ENCODE measurements at places on chromosomes 7 and 10.

DNA sequence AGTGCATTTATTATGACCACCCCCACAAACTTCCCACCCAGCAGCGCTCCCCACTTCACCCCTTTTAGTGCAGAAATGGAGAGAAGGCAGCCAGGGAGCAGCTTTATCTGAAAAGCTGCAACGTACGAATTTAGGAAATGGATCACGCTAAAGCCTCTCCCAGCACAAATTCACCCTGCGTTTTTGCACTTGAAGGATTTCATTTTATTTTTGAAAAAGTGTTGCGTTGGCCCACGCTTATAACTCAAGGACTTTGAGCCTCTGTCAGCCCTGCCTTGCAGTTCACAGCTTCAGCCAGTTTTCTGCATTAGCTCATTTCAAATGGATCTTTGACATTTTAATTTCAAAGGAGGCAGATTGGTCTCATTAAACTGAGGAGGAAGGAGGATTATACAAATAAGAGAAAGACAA is 556.1 kb downstream of the KCNMA1 start:
- no peak for DNase-seq

DNA sequence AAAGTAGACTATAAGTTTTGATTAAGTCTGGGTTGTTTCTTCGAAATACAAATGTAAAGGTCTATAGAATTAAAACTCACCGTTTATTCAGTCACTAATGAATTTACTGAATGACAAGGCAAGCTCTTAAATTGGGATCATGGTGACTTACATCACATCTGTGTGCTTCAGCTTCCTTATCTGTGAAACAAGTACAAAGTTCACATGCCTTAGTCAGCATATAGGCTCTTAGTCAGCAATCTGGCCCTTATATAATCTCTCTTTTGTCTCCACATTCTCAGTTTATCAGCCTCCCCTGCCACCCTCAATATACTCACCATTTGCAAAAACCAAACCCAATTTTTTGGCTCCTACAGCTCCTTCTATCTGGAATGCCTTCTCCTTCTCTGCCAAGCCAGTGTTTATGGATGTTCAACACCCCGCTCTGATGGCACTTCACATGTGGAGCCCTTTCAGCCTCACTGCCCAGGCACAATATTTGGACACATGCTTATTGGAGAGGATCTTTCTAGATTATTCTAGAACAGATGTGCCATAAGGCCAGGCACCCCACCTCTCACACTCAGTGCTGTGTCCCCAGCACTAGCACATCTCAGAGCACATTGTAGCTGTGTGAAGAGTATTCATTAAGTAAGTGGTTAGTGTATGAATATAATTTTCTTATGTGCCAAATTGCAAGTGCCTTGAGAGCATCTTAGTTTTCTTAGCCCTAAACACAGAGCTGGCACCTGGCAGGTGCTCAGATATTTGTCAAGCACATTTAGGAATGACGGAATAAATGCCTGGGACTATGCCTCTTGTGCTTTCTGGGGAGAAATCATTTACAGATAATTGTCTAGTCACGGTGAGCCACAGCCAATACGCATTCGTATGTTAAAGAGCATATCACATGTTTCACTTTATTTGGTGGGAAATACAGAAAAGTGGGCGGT is 9.8 kb upstream of the LAMB1 start:
- no peak for DNase-seq

DNA sequence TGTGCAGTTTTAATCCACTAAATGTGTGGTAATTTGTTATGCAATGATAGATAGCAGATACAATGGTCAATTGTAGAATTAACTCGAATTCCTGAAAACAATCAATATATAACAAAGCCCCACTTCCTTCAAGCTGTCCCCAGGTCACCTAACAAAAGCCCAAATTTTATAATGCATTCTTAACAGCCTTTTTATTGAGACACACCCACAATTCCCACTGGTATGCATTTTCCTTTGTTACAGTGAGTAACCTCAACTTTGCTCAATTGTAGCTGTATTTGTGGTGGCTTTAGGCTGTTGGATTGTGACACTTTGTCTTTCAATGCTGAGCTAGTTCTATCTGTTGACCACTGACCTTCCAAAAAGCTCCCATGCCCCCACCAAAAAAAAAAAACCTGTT is 279.8 kb upstream of the CACNA2D1 start:
- no peak for DNase-seq

DNA sequence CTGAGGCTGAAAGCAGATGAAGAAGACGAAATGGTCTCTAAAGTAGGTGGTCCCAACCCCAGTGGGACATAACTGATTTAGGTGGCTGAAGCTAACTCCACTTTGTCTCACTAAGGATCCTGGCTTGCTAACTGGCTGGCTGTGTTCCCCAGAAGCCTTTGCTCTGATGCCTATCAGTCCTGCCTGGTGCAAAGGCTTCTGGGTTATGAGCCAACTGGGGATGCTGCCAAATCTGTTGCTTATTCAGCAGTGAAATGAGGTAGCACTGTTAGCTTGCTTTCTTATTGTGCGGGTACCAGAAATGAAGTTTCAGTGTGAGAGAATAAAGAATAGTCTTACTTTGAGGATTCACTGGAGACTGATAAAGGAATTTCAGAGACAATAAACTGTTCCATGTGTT is 18.1 kb downstream of the PRKG1 start:
- DNase-seq, result no peak

- DNase-seq, result no peak
Observed at GRCh38 chr10:124558339-124559321, 97.0 kb downstream of the LHPP start.

- DNase-seq, result no peak
Observed at GRCh38 chr10:132578287-132578951, 40.8 kb downstream of the INPP5A start.

DNA sequence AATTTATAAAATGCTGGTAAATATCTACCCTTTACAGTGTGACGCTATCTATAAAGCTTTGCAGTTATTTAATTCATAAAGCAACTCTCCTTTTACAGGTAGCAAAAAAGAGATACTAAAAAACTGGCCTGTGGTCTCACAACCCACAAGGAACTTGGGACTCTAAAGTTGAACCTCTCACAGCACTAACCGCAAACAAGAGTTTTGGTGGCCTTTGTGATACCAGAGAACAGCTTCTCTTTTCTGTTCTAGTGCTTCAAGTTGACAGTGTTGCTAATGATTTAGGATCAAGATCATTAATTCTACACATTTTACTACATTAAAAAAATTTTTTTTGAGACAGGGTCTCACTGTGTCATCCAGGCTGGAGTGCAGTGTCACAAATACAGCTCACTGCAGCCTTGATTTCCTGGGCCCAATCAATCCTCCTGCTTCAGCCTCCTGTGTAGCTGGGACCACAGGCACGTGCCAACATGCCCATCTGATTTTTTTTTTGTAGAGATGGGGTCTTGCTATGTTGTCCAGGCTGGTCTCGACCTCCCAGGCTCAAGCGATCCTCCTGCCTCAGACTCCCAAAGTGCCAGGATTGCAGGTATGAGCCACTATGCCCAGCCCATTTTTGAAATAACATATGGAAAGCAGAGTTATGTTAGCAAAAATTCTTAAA is 56.0 kb upstream of the ST8SIA6 start:
- DNase-seq, result no peak

DNA sequence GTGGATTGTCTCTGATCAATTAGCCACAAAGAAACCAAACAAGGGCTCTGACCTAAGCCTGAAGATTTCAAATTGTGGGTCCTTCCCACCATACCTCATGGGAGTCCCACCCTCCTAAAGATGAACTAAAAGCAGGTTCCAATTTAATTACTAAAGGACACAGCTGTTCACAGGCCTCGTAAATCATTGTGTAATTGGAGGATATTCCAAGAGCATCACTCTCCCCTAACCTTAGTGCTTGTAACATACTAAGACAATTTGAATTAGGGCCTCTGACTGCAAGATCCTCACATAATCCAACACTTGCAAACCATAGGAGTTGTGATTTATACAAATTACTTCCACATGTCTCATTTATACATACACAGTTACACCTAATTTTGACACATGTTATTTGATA is 44.4 kb downstream of the FOXI2 start:
- DNase-seq, result no peak

DNA sequence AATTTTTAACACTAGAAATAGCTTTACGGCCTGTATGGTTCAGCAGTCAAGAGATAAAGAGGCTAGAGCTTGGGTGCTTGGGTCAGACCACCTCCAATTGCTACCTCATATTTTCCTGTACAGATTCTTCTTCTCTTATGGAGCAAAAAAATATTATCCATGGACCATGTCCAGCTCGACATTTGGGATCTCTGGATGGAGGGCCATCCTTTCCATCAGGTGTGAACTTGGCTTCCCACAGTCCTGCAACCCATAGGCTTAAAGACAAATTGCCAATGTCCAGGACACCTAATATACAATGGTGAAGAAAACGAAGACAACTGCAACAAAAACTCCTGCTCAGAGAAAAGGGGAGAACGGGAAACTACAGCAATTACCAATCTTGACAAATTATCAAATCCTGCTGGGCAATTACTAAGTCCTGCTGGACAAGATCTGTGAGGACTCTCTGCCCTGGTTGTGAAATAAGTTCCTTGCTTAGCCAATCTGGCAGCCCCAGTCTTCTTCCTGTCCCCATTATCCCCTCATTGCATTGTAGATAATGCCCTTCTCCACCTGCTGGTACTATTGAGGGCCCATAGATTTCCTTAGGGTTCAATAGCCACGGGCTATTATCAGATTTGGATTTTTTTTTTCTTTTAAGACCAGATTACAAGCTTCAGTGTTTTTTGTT is 42.0 kb upstream of the BRAF start:
- no peak for DNase-seq
